Body of pancreas (tissue), 4 donors: ENCODE measurements at places on chromosomes 11 and 22. TPM values are rescaled to one million over a fixed set of nuclear protein-coding genes. Genes with fewer than 3 reads are reported as not detected.

DNA sequence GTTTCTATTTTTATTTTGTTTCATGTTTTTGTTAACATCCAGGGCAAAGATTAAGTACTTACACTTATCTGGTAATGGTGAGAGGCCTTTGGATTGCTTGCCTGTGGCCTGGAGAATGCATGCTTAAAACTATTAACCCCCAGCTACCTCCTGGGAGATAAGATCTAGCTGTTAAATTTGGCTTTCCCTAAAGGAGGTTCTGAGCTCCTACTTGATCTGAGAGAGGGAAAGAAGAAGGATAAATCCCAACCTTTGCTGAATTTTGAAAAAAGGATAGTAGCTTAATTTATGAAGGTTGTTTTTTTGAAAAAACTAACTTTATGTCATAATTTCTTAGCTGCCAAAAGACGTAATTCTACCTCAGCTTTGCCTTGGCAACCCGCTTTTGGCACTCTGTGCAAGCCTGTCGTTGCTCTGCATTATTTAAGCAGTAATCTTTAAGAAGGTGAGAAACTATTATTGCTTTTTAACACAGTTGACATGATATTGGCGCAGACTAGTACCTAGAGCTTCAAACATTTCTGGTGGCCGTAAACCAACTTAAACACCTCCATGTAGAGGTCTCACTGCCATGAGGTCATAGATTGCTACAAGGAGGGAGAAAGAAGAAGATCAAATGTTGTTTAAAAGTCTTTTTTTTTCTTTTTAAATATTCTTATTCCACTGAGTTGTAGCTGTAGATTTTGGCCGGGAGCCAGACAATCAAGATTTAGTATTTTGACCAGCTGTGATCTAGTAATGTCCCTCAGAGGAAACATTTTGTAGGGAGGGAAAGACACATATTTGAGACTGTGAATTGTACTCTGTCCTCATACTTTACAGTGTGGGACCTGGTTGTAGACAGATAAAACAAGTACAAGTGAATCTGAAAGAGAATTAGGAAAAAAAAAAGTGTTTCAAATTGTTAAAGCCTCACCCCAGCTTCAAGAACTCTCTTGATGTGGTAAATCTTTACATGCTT is 74.4 kb downstream of the WNT11 start:
- no peak for DNase-seq

GRCh38 chr11:61534025-61534932 is 25.7 kb downstream of the LRRC10B start:
- no peak for DNase-seq

GRCh38 chr11:17165247-17165890 is 42.4 kb downstream of the PIK3C2A start:
- DNase-seq, result no peak

DNA sequence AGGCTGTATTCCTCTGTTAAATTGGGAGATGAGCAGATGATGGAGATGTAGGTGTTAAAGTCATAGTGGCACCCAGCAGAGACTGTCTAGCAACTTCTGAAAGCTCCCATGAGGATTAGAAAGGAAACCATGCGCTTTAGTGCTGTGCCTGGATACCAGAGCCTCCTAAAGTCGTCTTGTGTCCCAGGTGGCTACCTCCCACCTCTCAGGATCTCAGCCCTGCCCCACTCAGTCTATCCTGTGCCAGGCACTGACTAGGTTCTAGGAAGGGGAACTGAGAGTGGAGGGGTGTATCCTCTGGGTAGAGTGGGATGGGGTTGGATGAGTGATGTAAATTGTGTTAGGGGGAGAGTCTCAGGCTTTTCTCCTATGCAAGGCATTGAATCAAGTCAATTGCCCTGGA is 60.2 kb downstream of the KIAA1671 start:
- no peak for DNase-seq

DNA sequence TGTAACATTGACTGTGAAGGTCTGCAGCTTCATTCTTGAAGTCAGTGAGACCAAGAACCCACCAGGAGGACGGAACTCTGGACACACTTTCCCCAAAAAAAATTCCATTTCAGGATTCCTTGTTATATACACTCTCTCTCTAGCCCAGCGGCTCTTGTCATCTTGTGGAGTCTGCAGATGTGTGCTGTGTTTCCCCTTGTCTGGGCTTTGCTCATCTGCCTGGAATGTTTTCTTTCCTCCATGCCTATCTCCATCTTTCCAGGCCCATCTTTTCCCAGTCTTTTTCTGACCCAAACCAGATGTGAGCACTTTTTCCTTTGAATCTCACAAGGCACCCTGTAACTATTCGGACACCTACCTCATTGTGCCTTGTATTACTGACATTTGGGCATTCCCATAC is 5.1 kb upstream of the DRG1 start:
- DNase-seq, result no peak

DNA sequence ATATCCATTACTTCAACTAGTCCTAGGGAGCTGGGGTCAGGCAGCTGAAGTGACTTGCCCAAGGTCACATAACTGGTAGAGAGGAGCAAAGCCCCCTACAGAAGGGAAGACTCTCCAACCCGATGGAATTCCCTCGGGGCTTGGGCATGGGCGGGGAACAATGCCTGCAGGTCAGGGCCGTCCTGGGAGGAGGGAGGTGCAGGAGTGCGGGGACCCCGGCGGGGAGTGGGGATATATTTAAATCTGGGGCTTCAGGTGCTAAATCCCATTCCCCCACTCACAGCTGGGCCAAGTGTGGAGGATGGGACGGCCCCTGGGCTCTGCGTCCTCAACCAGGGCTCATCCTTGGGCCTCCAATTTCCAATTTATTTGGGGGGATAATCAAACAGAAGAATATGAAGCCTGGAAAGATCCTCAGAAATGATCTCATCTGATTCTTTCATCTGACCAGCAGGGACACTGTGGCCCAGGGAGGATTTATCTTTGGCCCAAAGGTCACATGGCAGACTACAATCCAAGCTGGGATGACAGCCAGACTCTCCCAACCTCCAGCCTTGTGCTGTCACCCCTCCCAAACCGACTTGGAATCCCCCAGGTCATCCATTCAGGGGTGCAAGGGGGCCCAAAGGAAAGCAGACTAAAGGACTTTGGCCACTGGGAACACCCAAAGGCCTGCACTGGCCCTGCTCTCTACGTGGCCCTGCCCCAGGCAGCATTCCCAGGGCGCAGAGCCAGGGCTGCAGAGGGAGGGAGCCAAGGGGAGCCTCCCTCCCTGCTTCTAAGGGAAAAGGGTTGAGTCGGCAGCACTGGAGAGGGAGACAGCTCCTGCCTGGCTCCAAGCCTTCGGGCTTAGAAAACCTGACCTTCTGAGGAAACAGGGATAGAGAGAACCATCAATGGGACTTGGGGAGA is 8.7 kb upstream of the C1QTNF6 start:
- DNase-seq, result peak; percentile 86

- no peak for DNase-seq
Observed at GRCh38 chr11:70611821-70612220, 213.5 kb downstream of the CTTN start.

GRCh38 chr11:97163631-97164191 is 773.9 kb downstream of the JRKL start:
- DNase-seq, result no peak

DNA sequence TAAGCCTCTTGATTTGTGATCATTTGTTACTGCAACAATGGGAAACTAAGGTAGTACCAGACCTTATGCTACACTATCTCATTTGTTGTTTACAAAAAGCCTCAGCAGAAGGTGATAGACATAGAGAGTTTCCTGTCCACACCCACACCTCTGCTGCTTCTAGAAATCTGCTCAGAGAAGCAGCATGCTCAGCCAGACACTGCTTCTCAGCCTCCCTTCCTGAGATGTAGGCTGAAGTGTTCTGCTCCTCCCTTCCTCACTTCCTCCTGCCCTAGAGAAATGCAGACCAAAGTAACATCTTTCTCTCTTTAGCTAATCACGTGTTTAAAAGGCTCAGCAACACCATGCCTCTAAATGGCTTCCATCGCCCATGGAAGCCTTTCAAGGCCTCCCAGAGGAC is 88.4 kb downstream of the SLC1A2 start:
- no peak for DNase-seq

TOMM22 gene
- 21.4 TPM for total RNA-seq

GRCh38 chr11:103963648-103964047 is 72.8 kb upstream of the DDI1 start:
- no peak for DNase-seq

DNA sequence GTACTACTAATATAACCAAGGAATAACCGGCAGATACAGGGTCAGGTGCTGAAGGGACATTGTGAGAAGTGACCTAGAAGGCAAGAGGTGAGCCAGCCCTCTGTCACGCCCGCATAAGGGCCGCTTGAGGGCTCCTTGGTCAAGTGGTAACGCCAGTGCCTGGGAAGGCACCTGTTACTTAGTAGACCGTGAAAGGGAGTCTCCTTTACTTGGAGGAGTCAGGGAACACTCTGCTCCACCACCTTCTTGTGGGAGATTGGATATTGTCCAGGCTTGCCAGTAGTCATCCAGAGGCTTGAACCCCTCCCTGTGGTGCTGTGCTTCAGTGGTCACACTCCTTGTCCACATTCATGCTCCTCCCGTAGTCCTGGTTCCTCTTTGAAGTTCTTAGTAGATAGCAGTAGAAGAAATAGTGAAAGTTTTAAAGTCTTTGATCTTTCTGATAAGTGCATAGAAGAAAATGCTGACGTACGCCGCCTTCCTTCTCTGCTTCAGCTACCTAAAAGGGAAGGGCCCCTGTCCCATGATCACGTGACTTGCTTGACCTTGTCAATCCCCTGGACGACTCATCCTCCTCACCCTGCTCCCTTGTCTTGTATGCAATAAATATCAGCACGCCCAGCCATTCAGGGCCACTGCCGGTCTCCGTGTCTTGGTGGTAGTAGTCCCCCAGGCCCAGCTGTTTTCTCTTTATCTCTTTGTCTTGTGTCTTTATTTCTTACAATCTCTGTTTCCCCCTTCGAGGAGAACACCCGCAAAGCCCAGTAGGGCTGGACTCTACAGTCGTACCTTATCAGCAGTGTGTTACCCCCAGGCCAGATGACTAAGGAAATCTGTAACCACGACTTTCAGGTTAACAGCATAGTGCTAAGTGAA is 6.1 kb downstream of the NUP50 start:
- no peak for DNase-seq

DNA sequence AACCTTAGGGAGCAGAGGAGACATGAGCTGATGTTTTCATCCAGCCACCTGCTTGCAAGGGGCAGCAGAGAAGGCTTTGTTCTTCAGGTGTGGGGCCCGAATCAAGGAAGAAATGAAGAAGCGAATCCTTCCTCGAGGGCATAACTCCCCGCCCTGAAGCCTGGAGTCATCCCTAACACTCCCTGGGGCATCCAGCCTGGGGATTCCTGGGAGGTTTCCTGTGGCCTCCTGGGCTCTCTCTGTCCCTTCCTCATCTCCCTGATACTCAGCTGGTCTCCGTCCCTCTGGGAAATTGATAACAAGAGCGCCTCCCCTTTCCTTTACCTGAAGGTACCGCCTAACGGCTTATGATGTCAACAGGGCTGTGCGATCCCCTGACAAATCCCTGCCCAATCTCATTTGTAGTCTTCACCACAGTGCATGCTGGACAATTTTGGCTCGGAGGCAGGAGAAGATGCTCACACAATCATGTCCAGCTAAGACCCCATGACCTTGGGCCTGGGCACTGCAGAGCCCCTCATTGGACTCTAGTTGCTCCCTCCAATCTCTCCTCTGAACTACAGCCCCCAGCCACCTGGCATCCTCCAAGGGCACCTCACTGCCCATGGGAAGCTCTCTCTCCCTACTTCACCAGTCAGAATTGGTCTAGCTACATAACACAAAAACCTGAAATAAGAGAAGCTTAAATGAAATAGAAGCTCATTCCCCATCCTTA is 80.6 kb upstream of the RTL6 start:
- no peak for DNase-seq

KCNE3 gene
- 10.9 TPM for total RNA-seq

GRCh38 chr11:14789879-14790484 is 102.0 kb downstream of the CYP2R1 start:
- no peak for DNase-seq

DNA sequence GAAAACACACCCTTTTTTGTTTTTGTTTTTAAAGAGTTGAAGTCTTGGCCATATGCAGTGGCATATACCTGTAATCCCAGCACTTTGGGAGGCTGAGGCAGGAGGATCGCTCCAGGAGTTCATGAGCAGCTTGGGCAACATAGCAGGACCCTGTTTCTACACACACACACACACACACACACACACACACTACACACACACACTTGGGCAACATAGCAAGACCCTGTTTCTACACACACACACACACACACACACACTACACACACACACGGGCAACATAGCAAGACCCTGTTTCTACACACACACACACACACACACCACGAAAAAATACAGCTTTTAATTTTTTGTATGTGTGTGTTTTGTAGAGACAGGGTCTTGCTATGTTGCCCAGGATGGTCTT is 54.5 kb downstream of the HIPK3 start:
- no peak for DNase-seq

DSCAML1 gene
- total RNA-seq, result 0.33 TPM

GRCh38 chr11:1341928-1342524 is 32.6 kb upstream of the TOLLIP start:
- DNase-seq, result no peak

DNA sequence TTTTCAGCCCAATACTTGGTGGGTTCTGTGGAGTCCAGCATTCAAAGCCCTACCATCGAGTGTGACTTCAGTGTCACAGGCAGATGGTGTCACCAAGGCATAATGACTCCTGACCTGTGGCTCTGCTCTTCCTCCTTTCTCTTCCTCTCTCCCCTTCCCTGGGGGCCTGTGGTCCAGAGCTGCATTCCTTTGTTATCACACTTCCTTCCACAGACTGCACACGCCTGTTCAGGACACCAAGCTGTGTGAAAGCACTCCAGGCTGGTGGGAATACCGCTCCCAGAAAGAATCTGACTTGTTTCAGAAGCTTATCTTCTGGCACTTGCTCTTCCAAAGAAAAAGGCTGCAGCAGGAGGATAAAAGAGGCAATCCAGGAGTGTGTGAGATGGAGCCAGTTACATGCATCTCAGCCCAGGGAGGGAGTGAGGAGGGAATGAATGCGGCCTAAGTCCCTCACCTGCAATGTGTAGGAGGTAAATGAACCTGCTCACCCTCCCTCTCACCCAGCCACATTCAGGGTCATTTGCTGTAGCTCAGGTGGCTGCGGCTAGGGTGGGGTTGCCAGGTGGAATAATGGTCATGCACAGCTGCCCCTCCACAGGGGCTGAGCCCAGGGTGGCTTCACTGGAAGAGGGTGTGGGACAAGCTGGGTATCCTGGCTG is 79.3 kb downstream of the ADAMTS15 start:
- DNase-seq, result no peak

DNA sequence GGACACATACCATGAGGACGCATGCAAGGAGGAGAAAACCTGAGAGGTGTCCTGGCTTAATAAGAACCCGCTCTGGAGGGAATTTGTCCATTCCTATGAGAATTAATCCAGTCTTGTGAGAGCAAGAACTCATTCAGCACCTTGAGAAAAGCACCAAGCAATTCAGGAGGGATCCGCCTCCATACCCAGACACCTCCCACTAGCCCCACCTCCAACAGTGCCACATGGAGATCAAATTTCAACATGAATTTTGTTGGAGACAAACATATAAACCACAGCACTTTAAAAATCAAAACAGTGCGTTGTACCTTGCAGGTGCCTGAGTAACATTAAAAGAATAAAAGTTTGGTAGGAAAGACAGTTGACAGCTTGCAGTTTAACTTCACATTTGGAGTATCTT is 11.4 kb downstream of the UBE4A start:
- DNase-seq, result no peak

GRCh38 chr11:108592591-108593213 is 866 bp downstream of the EXPH5 start:
- DNase-seq, result peak; percentile 42

- no peak for DNase-seq
Observed at GRCh38 chr11:96218901-96219300, 124.1 kb downstream of the MAML2 start.
